ENCODE measurements at places on chromosomes 5 and 9. TPM values are rescaled to one million over a fixed set of nuclear protein-coding genes. Genes with fewer than 3 reads are reported as not detected.

The SOX30 gene
- not detected for total RNA-seq

The DMRT3 gene
- not detected for total RNA-seq

The APC gene
- total RNA-seq: 320 TPM

The TSSK1B gene
- total RNA-seq: not detected

The HRCT1 gene
- not detected for total RNA-seq

The CDC14B gene
- total RNA-seq: 17.7 TPM

The FBP1 gene
- not detected for total RNA-seq

The LCNL1 gene
- 0.74 TPM for total RNA-seq

The MACIR gene
- total RNA-seq: 28.5 TPM

The SPATA31D4 gene
- total RNA-seq: not detected

The KYAT1 gene
- 9.1 TPM for total RNA-seq

The TAF1L gene
- total RNA-seq: 0.25 TPM

The FAF2 gene
- total RNA-seq: 24.6 TPM

The ZNF658 gene
- 16.5 TPM for total RNA-seq

The PTCH1 gene
- total RNA-seq: 6.6 TPM

The SLC25A2 gene
- total RNA-seq: not detected

The ZNF608 gene
- total RNA-seq: 80.9 TPM

The MTREX gene
- total RNA-seq: 111 TPM

The SMAD5 gene
- 23.6 TPM for total RNA-seq

The LCN9 gene
- not detected for total RNA-seq

The PCDH1 gene
- 49.2 TPM for total RNA-seq

Data from temporal lobe (tissue), 4 donors.